Effector memory CD4-positive, alpha-beta T cell (primary cell): ENCODE measurements at places on chromosomes 2 and 18.

- H3K27ac ChIP-seq: no peak overlapping the region
- no peaks in the 10 kb centered on the region for H3K36me3 ChIP-seq
- H3K4me1 ChIP-seq: no peaks in the 10 kb centered on the region
- H3K4me3 ChIP-seq: no peak overlapping the region
- DNase-seq: no peak
Observed at GRCh38 chr2:65452150-65452895, 19.9 kb upstream of the SPRED2 start.

DNA sequence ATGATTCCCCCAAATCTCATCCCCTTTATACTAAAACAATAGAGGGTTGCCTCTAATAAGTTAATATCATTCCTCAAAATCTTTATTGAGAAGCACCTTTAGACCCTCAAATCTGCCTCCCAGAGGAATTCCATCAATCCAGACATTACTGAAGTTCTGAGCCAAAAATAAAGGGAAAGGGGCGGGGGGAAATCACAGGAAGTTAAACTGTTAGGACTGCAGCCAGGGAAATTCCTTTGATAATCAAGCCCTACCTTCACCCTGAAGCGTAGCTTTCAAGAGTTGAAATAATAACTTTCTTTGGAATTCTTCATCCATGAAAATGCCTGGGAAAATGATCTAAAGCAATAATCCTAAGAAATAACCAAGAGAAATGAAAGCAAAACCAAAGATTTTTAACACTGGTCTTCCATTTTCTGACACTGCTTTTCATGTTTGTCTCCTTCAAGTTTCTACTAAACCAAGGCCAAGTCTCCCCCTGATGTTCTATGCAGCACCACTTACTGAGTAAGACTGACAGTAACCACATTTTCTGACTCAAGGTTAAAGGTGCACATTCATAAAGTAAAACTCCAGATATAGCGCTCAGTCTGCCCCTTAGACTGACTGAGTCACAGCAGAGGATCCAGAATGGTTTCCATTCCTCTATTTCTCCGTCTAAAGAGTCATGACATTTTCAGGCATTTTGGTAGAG is 78.2 kb downstream of the TCF4 start:
- H3K27ac ChIP-seq: no peak overlapping the region
- no peak for DNase-seq
- H3K4me3 ChIP-seq: no peak overlapping the region

DNA sequence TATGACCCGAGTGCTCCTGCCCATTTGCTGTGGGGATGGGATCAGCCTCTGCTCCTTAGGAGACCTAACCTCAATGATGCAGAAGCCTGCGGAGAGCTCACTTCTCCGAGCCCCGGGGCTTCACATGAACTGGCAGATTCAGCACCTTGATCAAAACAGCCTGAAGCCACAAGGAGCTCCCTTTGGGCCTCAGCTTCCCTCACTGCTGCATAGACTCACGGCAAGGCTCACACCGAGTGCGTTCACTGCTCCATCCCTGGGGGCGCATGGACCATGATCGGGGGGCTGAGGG is 33.0 kb downstream of the CRACDL start:
- DNase-seq: no peak
- no peaks in the 10 kb centered on the region for H3K27me3 ChIP-seq
- H3K36me3 ChIP-seq: no peaks in the 10 kb centered on the region

DNA sequence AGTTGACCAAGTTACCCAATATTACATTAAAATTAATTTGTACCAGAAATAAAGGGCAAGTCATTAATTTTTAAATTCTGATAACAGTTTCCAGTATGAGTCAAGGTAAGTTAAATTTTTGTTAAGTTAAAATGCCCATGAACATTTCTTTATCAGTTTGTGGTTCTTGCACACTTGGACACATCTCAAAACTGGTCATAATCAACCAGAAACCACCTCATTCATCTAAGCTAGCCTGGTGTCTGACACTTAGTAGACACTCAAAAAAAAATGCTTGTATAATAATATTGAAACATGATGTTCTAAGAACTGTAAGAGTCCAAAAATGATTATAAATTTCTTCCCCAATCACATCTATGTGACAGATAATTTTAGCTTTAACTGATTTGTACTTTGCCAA is 62.4 kb downstream of the SATB2 start:
- H3K4me1 ChIP-seq: no peaks in the 10 kb centered on the region
- H3K36me3 ChIP-seq: no peaks in the 10 kb centered on the region
- peaks cover 3% of the 10 kb centered on the region for H3K27me3 ChIP-seq
- DNase-seq: no peak

- H3K36me3 ChIP-seq: peaks cover 24% of the 10 kb centered on the region
- DNase-seq: no peak
- H3K27me3 ChIP-seq: no peaks in the 10 kb centered on the region
Observed at GRCh38 chr2:86750240-86750839, 30.2 kb downstream of the RMND5A start.

- H3K27me3 ChIP-seq: no peaks in the 10 kb centered on the region
- peak overlapping the region; percentile 73 for H3K4me3 ChIP-seq
- H3K4me1 ChIP-seq: peaks cover 30% of the 10 kb centered on the region
- H3K36me3 ChIP-seq: no peaks in the 10 kb centered on the region
- peak; percentile 55 for DNase-seq
- peak overlapping the region; percentile 54 for H3K27ac ChIP-seq
Observed at GRCh38 chr18:79394534-79395307, 1.0 kb upstream of the NFATC1 start.

GRCh38 chr2:23231865-23232264 is 153.1 kb upstream of the KLHL29 start:
- H3K4me1 ChIP-seq: no peaks in the 10 kb centered on the region
- no peak overlapping the region for H3K4me3 ChIP-seq
- no peaks in the 10 kb centered on the region for H3K27me3 ChIP-seq
- no peak overlapping the region for H3K27ac ChIP-seq
- no peaks in the 10 kb centered on the region for H3K36me3 ChIP-seq

DNA sequence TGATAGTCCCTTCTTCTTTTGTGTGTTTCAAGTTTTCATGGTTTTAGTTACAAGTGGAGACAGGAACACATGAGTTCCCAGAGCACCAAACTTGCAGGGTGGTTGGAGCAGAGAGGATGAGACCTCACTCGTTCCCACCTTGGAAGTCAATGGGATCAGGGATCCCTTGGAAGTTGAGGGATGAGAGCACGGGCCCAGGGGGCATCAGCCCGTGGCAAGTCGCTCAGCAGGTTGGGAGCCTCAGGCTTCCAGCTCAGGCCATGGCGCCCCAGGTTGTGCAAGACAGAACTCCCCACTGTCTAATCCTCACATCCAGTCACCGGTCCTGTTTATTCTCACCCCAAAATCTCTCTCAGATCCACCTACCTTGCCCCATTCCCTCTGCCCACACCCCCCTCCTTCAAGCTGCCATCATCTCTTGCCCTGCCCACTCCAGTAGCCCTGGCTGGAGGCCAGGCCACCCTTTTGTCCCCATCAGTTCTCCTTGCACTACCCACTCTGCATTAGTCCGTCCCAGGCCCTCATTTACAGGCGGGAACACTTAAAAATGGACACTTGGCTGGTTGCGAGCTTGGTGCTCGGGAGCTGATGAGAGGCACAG is 37.6 kb upstream of the FOSL2 start:
- no peaks in the 10 kb centered on the region for H3K36me3 ChIP-seq
- H3K4me3 ChIP-seq: no peak overlapping the region
- peaks cover 29% of the 10 kb centered on the region for H3K4me1 ChIP-seq
- DNase-seq: no peak
- no peak overlapping the region for H3K27ac ChIP-seq
- H3K27me3 ChIP-seq: no peaks in the 10 kb centered on the region

GRCh38 chr18:36490897-36491296 is 193.4 kb downstream of the FHOD3 start:
- no peaks in the 10 kb centered on the region for H3K4me1 ChIP-seq
- no peak for DNase-seq
- H3K27ac ChIP-seq: no peak overlapping the region
- H3K27me3 ChIP-seq: no peaks in the 10 kb centered on the region
- H3K4me3 ChIP-seq: no peak overlapping the region
- no peaks in the 10 kb centered on the region for H3K36me3 ChIP-seq

GRCh38 chr2:217694291-217694690 is 308.5 kb downstream of the TNS1 start:
- H3K4me1 ChIP-seq: no peaks in the 10 kb centered on the region
- no peak for DNase-seq
- no peaks in the 10 kb centered on the region for H3K36me3 ChIP-seq
- H3K27me3 ChIP-seq: no peaks in the 10 kb centered on the region
- no peak overlapping the region for H3K4me3 ChIP-seq

GRCh38 chr2:113171334-113172075 is 2.3 kb upstream of the PSD4 start:
- no peaks in the 10 kb centered on the region for H3K27me3 ChIP-seq
- H3K4me3 ChIP-seq: no peak overlapping the region
- no peaks in the 10 kb centered on the region for H3K36me3 ChIP-seq
- no peak for DNase-seq

DNA sequence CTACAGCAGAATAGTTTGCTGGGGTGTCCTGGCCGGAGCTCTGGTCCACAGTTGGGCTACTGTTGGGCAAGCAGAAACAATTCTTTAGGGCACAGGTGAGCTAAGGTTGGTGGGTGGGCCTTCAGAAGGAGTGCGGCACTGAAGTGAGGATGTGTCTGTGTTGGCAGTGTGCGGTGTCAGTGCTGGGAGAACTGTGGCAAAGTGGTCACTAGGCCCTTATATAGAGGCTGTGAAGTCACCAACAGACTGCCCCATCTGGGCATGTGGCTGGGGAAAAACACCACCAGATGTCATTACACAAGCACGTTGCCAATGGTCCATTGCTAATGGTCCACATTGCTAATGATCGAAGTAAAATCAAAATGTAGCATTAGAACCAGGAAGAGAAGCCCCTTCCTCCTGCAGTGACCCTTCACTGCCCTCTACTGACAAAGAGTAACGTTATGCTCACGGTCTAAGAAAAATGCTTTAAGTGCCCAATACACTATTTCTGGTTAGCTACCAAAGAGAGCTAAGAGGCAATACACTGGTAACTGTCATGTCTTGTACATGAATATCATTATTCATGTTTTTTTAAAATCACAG is 21.3 kb downstream of the SCN1A start:
- H3K27ac ChIP-seq: no peak overlapping the region
- no peaks in the 10 kb centered on the region for H3K27me3 ChIP-seq
- H3K4me1 ChIP-seq: no peaks in the 10 kb centered on the region
- H3K4me3 ChIP-seq: no peak overlapping the region
- no peak for DNase-seq
- no peaks in the 10 kb centered on the region for H3K36me3 ChIP-seq

GRCh38 chr18:59540780-59541179 is 156.4 kb downstream of the CCBE1 start:
- no peaks in the 10 kb centered on the region for H3K4me1 ChIP-seq
- no peak overlapping the region for H3K4me3 ChIP-seq
- DNase-seq: no peak
- no peaks in the 10 kb centered on the region for H3K36me3 ChIP-seq

DNA sequence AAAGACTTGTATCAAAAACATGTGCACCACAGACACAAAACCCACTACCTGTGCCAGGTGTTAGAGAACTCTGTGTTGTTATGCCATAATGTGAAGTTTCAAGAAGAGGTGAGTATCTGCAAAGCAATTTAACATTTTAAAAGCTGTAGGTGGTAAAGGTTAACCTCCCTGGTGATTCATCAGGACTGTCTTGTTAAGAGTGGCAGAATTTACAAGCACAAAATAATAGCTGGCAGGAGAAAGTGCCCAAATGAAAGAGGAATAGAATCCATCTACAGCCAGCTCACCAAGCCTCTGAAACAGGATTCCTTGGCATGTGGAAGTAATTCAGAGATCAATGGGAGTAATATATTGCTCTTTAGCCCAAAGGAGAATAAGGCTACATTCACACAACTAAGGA is 230.7 kb downstream of the AFF3 start:
- H3K27me3 ChIP-seq: no peaks in the 10 kb centered on the region
- no peak overlapping the region for H3K27ac ChIP-seq
- H3K36me3 ChIP-seq: no peaks in the 10 kb centered on the region
- DNase-seq: no peak
- no peak overlapping the region for H3K4me3 ChIP-seq

DNA sequence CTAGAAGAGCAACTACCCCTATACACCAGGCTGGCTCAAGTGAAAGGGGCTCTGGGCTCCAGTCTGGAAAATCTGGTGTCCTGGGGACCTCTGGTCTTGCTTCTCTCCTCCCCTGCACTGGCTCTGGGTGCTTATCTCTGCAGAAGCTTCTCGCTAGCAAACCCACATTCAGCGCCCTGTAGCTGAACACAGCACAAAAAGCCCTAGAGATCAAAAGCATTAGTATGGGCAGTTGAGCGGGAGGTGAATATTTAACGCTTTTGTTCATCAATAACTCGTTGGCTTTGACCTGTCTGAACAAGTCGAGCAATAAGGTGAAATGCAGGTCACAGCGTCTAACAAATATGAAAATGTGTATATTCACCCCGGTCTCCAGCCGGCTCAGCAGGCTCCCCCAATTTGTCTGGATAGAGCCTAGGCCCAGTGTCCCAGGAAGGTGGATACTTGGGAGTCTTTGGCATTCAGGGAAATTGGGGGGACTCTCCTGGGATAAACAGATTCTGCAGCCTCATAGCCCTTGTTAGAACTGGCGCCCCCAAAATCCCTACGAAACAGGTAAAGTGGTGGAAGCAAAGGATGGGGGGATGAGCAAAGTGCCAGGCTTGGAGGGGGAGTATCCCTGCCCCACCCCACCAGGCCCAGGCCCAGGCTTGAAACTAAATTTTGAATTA is 2.5 kb upstream of the HOXD4 start:
- no peaks in the 10 kb centered on the region for H3K36me3 ChIP-seq
- H3K27ac ChIP-seq: no peak overlapping the region
- H3K4me3 ChIP-seq: no peak overlapping the region

DNA sequence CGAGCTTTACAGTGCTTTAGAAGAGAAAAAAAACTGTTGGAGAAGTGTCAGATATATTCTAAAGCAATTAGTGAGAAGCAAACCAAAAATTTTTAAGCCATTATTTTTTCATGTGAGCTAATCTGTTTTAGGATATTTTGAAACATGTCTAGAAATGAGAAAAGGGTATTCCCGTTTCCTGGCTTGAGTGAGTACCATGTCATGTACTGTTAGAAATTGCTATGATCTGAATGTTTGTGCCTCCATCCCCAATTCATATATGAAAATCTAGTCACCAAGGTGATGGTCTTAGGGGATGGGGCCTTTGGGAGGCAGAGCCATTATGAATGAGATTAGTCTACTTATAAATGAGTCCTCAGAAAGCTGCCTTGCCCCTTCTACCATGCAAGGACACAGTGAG is 493.3 kb upstream of the GCFC2 start:
- DNase-seq: no peak
- no peaks in the 10 kb centered on the region for H3K27me3 ChIP-seq
- H3K4me3 ChIP-seq: no peak overlapping the region
- H3K4me1 ChIP-seq: no peaks in the 10 kb centered on the region
- H3K36me3 ChIP-seq: no peaks in the 10 kb centered on the region

- peaks cover 11% of the 10 kb centered on the region for H3K4me1 ChIP-seq
- no peak overlapping the region for H3K27ac ChIP-seq
- H3K27me3 ChIP-seq: no peaks in the 10 kb centered on the region
- no peak for DNase-seq
Observed at GRCh38 chr2:191143791-191144190, 7.0 kb downstream of the STAT4 start.
